CMK (cell line): ENCODE measurements at places on chromosomes 7 and 10.
A peak's percentile ranks its signal among the peaks of the same experiment; 100 is the strongest.

DNA sequence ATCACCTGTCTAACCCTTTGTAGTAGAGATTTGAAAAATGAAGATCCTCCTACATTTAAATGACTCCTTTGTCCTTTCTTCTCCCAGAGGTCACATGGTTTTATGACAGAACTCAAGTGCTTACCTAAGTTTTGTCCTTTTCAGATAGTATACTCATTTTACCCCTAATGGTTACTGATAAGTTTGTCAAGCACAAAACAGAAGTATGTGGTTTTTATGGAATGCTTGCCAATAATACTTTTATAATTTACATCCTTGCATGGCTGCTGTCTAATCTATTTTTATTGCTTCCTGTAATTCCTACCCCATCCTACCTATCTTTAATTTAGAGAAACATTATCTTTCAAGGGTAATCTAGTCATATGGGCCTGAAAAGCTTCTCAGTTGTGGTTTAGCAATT, 37.5 kb downstream of the HELLS start:
- no peak for DNase-seq

- no peak for DNase-seq
These were observed 8.8 kb upstream of the CNPY1 start for GRCh38 chr7:155555116-155555695.

- no peak for DNase-seq
These were observed 5.1 kb downstream of the KAZALD1 start for GRCh38 chr10:101066896-101067355.

GRCh38 chr10:43123361-43124093, 14.7 kb upstream of the CSGALNACT2 start:
- no peak for DNase-seq

DNA sequence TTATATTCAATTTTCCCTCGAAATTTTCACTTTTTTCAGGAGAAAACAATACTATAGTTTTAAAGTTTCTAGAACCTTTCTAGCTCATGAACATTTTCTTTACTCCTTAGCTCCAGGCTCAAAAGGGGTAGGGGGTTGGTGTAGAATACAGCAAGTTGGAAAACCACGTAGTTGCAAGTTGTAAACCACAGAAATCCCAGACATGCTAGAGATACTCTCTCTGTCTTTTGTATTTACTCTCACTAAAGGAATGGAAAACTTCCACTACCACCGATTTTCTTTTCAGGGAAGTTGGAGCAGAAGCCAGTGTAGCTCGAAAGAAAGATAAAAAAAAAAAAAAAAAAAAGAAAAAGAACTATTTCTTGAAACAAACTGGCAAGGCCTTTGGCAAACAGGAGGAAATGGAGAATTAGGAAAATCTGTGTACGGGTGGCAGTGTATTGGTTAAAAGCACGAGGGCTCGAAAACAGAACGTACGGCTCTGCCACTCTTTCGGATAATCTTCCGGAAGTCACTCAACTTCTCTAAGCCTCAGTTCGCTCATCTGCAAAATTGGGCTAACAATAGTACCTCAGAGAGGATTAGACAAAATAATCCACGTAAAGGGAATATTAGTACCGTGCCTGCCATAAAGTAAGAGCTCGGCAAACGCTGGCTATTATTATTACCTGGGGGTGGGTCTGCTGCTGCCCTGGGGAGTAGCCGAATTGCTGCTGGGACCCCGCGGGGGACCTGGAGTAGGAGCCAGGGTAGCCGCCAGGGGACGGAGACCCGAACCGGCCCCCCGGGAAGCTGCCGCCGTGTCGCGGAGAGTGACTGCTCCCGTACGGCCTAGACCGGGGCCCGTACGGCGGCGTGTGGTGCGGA, 628 bp downstream of the MPLKIP start:
- DNase-seq = no peak

- no peak for DNase-seq
These were observed 160.4 kb downstream of the KIF20B start for GRCh38 chr10:89861584-89862301.

DNA sequence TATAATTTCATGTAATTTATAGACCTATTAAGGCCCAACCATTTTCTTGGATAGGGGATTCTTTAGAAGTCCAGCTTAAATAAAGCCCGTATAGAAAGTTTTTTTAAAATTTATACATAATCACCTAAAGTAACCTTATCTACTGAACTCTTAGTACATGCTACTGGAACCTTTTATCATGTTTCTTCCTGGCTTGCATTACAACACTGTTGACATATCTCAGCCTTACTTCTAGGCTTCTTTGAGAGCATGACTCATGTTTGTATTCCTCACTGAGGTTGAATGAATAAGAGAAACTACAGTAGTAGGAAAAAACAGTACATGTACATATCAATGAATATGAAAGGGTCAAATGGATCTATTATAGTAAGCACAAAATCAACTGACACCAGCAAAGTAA, 8.2 kb upstream of the MAGI2 start:
- no peak for DNase-seq

GRCh38 chr10:5809527-5810154, 3.6 kb downstream of the GDI2 start:
- no peak for DNase-seq

DNA sequence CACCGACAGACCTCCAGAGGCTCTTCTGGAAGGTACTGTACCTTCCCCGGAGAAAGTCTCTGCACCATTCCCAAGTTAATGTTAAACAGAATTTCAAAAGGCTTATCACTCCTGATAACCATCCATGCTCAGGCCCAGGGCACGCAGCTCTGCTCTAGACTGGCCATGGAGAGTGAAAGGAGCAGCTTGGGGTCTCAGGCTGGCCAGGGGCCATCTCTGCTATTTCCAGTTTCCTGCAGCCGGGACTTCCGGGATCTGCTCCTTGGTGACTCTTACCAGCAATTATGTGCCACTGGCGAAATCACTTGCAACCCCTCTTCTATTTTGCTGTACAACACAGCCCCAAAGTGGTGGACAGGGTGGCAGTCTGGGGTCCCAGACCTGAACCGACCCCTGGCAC, 6.0 kb downstream of the CLDN15 start:
- no peak for DNase-seq

DNA sequence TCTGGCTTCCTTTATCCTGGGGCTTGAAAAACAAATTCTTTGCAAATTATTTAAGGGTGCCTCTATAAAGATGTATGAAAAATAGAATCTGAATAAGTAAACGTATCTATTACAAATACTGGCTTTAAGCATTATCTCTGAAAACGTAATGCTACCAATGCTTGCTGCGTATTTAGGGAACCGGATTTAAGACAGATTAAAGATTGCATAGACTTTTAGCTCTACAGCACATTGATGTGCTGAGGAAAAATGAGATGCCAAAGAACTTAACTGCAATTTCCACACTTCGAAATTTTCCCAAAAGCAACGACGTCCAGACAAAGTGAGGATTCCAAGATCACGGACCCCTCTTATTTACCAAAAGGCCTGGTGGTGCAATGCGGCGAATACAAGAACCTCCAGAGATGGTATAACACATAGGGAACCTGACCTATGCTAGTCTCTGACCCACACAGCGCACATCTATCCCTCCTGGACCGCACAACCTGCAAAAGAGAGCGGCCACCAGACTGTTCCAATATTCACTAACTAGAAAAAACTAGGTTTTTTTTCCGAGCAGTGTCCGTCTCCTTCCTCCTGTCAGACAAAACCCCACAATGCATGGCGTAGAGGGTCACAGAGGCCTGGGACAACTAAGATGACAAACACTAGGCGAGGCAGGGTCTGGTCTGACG, 34.3 kb upstream of the PHF14 start:
- no peak for DNase-seq

DNA sequence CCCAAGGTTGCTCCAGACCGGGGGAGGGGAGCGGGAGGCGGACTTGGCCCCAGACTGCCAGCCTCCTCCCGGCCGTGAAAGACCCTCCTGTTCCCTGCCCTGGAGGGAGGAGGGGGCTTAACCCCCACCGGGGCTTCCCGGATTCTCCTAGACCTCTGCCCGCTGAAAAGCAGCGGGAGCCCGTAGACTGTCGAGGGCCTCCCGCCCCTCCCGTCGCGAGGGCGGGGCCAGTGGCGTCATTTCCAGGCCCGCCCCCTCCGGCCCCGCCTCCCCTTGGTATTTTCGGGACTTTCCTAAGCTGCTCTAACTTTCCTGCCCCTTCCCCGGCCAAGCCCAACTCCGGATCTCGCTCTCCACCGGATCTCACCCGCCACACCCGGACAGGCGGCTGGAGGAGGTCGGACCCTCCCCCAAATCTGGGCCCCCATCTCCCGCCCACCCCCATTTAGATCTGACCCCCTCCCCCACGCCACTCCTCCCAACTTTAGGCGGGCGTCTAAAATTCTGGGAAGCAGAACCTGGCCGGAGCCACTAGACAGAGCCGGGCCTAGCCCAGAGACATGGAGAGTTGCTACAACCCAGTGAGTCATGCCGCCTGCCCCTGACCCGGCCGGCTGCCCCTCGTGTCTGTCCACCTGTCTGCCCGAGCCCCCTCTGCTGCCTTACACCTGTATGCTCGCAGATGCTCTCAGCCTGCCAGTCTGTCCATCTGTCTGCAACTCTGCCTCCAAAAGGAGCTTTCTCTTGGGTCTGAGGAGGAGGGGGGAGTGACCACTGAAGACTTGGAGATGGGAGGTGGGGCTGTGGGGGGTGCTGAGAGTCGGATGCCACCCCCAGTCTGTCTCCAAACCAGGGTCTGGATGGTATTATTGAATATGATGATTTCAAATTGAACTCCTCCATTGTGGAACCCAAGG, at the start of gene NFKB2:
NFKB2 (plus strand) TSS at position 306 of the 917 bp plus-strand sequence; CDS start at position 561, 255 bp downstream.
- DNase-seq = peak; percentile 77
